ENCODE measurements at places on chromosomes 16 and 17.

DNA sequence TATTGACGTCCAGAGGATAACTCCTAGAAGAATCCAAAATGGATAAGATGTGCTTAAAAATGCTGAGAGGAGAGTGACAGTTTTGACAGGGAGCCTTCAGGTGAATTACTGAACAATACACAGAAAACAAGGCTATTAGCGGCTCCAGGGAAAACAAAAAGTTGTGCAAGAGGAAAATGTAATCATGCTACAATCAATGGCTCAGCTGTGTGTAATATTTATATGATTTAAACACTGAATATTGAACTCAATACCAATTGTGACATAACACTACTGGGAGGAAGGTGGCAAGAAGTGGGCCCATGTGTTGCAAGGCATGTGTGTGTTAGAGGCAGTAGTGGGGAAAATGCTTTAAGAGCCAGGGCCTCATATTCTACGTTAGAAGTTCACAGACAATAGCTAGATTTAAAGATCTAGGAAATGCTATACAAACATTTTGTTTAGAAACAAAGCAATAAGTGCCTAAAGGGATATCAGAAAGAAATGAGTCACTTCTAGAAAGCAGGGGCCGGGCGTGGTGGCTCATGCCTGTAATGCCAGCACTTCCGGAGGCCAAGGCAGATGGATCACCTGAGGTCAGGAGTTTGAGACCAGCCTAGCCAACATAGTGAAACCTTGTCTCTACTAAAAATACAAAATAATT is 253.2 kb upstream of the IRX5 start:
- no peak for DNase-seq

DNA sequence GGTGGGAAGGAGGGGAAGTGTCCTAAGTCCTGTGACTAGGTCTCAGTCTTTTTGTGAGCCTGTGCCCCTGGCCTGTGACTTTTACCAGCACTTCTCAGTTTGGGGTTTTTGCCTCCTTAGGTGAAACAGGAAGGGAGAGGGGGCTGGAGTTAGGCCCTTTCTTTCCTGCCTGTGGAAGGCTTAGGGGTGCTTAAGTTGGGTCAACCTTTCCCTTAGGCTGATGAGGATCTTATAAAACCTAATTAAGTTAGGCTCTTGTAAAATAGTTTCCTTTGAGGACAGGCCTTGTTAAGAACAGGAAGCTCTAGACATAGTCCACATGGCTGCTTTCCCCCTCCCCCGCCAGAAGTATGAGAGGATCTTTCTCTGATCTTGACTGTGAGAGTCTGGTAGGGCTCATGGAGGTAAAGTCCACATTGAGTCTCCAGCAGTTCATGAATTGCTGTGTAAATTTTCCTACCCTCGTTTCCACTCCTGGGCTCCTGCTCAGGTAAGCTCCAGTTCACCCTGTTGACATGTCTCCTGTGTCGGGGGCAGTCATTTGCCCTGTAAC is 17.0 kb upstream of the DNASE1 start:
- no peak for DNase-seq

GRCh38 chr17:48247038-48247437 is 139.5 kb downstream of the SNX11 start:
- no peak for DNase-seq

- DNase-seq = no peak
These were observed 3.1 kb upstream of the C16orf74 start for GRCh38 chr16:85753976-85754375.

DNA sequence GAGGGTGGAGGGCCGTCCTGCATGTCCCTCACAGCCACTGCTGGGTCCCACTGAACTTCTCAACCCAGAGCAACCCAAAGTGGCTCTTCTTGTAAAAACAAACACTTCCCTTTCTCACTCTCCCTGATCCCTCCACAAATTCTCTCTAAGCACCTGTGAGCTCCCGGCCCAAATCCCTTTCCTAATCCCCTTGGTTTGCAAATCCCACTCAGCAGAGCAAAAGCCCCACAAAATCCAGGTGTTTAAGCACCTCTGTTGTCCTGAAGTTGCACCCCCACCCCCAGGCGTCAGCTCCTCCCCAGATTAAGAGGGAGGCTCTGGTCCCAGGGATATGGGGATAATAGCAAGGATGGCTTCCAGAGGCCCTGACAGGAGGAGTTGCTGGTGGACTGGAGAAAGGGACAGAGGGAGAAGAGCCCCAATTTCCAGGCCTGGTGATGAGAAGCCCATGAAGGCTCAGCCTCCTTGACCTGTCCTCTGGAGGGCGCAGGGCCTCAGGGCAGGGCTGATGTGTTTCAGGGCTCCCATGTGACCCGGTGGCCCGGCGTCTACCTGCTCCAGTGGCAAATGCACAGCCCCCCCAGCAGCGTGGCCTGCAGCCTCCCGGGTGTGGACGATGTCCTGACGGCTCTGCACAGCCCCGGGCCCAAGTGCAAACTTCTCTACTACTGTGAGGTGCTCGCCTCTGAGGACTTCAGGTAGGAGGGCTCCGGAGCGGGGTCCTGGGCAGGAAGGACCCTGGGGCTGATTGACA is 23.0 kb downstream of the NAGPA start:
- no peak for DNase-seq

GRCh38 chr17:44499722-44500121 is 3.5 kb downstream of the GPATCH8 start:
- DNase-seq = no peak

- DNase-seq = no peak
These were observed 8.2 kb downstream of the PLD2 start for GRCh38 chr17:4815043-4815675.

- no peak for DNase-seq
These were observed 15.4 kb downstream of the SRP68 start for GRCh38 chr17:76056882-76057281.

DNA sequence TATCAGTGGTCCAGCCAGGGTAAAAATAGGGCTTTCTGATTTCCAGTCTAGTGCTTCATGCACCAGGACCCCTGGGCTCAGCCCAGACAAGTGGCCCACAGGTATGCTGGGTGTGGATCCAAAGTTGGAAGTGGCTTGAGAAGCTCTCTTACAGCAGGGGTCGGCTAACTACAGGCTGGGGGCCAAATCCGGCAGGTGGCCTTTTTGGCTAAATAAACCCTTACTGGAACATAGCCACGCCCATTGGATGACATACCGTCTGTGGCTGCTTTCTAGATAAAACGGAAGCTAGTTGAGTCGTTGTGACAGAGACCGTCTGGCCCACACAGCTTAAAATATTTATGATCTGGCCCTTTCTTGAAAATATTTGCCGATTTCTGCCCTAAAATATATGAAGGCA is 119.0 kb upstream of the CDC42EP4 start:
- no peak for DNase-seq

DNA sequence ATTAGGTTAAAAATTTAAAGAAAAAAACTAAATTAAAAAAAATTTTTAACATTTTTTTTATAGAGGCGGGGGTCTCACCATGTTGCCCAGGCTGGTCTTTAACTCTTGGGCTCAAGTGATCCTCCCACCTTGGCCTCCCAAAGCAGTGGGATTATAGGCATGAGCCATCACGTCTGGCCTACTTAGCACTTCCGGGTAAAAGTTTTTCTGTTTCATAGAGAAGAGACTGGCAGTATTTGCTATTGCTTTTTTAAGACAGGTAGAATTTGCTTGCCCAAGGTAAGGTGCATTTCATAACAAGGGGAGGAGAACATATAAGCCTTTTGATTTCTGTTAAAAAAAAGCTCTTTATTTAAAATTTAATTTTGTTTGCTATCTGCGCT is 12.0 kb upstream of the HAPSTR1 start:
- no peak for DNase-seq

DNA sequence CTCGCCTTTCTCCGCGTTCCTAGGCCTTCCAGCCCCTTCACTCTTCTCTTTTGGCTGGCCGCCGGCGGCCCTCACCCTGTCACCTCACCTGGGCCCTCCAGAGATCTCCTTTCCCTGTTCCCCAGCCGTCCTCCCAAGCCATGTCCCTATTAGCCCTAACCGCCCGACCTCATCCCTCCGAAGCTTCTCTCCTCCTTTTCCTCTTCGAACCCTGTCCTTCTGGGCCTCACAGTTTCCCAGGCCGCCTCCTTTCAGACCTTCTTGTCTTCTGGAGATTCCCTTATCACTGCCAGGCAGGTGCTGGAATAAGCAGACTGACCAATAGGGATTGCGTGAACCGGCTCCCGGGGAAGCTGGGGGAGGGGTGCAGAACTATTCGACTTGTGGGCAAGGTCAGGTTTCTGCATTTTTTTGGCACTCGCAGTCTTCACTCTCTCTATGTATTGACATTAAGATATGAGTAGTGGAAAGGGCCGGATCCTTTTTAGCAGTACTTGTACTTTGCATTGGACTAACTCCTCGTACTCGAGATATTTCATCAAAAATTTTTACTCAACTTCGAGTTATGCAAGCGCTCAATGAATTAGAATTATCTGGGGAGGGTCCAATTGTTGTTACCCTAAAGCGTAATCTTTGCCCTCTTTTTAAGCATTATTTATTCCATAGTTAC is 690 bp downstream of the RHOT1 start:
- DNase-seq = peak; percentile 70

DNA sequence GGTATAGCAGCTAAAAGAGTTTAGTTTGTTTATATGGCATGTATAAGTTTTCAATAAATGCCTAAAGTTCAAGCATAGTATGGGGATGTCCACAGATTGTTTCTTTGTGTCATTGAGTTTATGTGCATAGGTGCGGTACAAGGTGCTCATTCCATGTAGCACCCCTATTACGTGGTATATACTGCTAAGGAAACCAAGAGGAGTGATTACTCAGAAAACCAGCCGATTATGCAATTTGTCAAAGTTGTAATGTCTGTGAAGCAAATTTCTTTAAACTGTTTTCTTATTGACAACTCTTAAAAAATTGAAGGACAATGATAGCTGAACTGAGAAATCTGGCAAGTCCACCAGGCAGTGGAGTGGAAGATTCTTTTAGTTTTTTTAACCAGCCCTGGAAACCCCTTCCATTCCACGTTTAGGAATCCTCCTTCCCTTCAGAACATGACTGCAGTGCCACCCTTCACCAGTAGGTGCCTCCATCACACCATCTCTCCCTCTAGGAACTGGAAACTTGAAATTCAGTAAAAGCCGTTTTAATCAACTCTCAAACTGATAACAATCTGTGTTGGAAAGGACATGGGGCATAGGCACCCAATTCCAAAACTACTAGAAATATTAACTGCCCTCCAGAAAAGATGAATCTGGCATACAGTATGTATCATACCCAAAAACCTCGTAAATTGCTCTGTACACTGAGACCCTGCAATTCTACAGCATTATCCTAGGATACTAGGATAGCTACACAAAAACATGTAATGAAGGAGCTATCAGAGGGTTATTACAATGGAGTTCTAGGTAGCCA is 43.5 kb downstream of the REXO5 start:
- peak; percentile 75 for DNase-seq

DNA sequence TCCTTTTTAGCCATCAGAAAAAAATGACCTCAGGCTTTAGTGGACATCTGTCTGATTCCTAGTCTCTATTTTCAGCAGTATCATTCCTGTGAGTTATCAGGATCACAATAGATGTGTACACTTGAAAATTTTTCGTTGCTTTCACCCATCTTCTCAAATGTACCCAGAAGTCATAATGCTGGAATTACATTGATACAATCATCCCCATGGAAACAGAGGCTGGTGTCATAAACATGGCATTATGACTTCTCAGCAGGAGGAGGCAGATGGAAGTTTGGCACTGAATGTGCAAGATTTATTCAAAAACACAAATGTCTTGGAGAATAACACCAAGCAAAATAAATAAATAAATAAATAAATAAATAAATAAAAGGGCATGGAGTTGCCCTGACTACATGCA is 292.5 kb downstream of the PHKB start:
- no peak for DNase-seq

DNA sequence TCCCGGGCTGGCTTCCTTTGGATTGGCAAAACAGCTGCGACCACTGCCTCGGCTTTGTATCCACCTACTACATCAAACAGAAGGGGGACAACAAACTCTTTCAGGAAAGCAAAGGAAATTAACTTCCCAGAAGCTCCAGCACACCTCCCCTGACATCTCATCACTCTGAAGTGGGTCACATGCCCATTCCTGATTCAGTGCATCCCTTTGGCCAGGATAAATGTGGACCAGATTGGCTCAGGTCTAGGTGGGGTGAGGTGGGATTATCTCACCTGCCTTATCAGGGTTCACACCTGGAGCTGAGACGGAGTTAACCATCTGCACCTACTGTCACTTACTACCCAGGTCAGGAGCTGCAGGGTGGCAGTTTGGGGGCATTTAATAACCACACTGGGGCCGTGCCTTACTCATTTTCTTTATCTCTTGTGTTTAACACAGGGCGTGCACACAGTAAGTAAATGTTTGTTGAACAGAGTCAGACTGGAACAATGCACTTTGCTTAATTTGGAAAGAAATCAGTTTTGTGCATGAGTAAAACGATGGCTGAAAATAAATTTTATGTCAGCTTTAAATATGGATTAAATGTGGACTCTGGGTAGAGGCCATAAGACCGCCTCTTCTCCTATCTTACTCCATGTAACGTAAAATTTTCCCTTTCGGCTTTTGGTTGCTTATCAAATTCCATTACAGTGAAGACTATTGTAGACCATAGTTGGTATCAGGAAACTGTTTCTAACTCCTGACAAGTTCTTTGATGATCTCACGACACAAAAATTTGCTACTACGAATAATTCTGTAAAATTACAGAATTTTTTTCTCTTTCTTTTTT is 36.0 kb downstream of the IQCK start:
- no peak for DNase-seq

DNA sequence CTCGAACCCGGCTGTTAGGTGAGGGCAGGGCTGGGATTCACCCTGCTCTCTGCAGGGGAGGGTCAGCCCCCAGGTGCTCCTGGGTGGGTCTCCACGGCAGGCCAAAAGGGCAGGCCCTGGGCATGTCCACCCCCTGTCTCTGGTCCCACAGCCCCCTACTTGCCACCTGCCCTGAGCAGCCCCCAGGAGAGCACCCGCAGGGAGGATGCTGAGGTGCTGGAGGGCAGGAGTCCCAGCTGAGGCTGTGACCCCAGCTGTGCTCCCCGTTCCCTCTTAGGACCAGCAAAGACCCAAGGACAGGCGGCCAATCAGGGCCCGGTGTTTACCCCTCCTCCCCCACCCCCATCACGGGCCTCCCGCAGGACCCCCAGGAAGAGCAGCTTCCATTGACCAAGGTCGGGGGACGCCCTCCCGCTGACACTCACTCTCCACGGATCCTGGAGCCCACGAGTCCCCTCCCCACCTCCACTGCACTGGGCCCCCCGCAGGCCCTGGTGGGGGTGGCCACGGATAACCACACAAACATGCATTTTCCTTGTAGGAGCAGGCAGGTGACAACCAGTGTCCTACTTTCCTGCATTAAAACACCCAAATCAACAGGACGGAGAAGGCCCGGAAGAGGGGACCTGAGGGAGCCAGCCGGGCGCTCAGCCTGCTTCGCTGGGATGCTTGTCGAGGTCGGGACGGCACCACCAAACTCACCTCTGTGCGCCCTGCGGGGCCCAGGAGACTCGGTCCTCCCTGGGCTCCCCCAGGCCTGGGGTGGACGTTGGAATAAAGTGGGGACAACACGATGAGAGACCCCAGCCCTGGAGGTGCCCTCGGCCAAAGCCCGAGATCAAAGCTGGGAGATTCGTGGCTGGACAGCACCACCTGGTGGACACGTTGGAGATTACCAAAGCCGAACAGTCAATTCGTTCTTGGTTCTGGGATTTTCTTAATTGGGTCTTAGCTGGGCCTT is 22.5 kb upstream of the ENPP7 start:
- DNase-seq = peak; percentile 6

All from anterior cingulate cortex (tissue), 58 donors.